ENCODE measurements at places on chromosomes 7 and 10.

DNA sequence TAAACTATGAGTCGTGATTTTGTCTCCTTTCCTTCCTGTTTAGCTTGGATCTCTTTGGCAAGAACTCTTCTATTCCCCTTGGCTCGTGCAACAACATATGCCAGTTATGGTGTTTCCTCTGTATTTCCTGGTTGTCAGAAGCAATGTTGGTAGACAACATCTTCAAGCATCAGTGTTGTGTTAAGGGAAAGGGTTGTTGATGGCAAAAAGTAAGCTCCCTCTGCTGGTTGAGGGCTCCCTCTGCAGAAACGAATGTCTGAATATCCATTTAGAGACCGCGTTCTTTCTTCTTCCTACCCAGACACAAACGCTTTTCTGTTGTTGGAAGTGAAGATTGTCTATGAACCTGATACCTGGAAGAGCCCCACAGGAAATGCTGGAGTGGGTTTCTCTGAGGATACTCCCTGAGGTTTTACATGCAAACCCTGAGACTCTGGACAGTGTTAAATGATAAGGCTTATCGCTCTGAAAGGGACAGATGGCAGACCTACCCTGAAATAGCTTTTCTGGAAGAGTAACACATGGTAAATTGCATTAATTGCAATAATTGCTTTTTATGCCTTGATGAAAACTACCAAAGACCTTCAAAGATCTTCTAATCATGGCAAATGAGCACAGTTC is 23.5 kb upstream of the C1QL3 start:
- DNase-seq, result peak; percentile 53

DNA sequence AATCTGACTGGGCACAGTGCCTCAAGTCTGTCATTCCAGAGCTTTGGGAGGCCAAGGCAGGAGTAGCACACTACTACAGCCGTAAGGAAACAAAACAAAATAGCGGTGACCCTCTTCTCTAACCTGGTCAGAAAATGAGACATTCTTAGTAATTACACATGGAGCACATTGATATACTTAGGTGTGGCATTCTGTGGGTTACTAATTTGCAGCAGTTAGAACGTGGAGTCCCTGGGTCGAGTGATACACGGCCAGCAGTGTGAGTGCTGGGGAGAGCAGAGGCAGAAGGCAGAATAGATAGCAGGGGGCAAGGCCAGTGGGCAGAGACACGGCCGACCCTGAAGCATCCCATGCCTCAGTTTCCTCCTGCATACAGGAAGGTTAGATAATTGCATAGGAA is 28.9 kb upstream of the SFMBT2 start:
- no peak for DNase-seq

- DNase-seq, result no peak
Measured at GRCh38 chr10:98659951-98660350, 213.2 kb upstream of the HPS1 start.

- no peak for DNase-seq
Measured at GRCh38 chr10:9229702-9230244, 1175.3 kb downstream of the GATA3 start.

DNA sequence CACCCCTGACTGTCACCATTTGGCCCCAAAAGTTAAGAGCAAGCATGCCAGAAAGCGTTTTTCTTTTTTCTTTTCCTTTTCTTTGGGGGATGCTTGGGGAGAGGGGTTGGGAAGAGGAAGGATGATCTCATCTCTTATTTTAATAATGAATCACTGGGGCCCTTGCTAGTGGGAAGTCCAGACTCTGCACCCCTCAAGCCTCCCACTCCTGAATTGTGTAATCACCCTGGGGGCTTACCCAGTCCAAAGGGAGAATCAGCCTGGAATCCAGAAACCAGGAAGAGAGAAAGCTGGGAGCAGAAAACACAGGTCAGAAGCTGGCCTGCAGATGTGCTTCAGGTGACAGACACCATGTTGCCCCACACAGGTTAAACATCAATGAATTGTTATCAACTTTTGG is 14.7 kb upstream of the HABP2 start:
- no peak for DNase-seq

DNA sequence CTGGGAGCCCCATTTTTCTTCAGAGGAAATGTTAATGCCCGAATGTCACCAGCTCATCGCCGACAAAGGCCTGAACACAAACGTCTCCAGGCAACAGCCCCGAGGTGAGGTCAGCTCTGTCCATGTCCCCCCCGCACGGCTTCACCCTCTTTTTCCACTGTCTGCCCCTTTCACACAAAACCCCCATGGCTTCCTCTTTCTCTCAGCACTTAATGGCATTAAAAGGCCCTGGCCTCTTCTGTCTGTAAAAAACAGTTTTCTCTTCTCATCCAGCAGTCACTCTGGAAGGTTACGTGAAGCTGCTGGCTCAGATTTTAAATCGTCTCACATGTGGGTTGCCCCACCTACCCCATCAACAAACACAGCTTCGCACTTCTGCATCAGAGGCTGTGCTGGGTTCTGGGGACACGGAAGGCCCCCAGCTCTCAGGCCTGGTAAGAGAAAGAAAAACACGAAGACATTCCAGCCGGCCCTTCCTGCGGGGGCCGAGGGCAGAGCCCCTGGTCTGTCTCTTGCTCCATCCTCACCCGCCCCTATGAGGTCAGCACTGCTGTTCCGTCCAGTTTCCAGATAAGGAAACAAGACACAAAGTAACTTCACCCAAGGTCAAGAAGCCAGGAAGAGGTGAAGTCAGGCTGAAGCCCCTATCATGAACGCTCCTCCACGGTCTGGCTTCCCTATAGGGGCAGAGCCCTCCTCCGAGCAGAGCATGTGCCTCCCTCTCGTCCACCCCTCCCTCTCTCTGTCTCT is 91.1 kb upstream of the PDGFA start:
- DNase-seq, result no peak

GRCh38 chr10:131994435-131994834 is 12.7 kb upstream of the BNIP3 start:
- DNase-seq, result no peak

GRCh38 chr10:97960269-97961056 is 70.0 kb downstream of the CRTAC1 start:
- no peak for DNase-seq

DNA sequence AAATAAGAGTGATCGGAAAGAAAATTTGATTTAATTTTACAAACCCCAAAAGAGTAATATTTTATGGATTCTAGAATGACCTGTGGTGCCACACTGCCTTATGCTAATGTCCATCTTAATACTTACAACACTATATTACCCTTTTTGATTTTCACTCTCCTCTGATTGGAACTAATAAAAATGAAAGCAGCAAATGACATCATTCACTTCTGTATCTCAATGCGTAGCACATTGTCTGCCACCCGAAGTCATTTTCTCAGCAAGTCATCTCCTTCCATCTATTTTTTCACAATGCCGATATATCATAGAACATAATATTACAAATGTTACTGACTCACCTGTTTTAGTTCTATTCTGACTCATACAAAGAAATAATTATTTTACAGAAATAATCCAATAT is 127.5 kb upstream of the PCLO start:
- DNase-seq, result no peak

- no peak for DNase-seq
Measured at GRCh38 chr10:30705101-30705624, 75.6 kb upstream of the LYZL2 start.

DNA sequence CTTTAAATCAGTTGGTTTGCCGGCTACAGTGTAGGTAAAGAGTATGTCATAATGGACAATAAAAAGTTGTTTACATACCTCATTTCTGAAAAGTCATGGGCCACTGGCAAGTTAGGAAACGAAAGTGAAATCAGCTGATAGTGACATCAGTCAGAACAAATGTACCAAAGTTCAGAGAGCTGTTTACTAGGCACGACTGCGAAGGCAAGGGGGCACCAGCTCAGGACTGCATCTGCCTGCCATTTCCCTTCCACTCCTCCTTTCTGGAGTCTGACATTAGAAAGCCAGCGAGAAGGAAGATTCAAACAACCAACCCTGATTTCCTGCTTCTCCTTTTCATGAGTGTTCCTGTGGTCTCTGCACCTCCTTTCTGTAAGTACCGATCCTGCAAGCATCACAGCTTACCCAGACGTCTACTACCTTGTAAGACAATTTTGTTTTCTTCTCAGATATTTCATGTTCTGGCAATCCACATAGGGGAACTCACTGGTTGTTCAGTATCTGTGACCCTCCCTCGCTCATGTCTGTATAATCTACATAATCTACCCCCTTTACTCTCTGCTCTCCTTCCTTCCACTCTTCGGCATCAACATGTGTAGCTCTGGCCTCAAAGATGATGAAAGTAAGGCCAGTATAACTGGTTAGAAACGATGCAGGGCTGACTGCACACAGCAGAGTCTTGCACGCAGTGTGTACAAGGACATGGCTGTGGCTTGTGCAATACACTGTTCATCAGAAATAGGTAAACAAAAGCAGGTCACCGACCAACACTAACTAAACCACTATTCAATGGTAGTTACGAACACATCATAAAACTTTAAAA is at the start of gene TMEM140:
Gene TMEM140 (plus strand): TSS at position 174 of the 823 bp plus-strand sequence. CDS start 16,370 bp downstream, outside the sequence.
- DNase-seq, result no peak

DNA sequence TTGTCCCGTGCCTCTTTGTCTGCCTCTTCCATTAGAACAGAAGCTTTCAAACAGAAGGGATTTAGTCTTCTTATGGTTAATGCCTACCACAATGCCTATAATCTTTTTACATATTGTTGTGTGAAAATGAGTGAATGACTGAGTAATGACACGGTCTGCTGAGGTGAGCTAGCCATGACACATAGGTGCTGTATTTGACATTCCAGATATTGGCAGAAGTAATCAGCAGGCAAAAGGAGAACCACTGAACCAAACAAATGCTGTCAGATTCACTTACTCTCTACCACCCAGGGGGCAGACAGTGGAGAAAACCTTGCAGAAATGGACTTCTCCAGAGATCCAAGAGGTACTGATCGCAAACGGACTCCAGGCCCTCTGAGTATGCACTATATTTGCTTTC is 377.2 kb upstream of the VWC2 start:
- DNase-seq, result no peak

GRCh38 chr10:31321396-31321941 is 2.5 kb downstream of the ZEB1 start:
- DNase-seq, result no peak

GRCh38 chr10:71737834-71738197 is 18.2 kb upstream of the C10orf105 start:
- no peak for DNase-seq

DNA sequence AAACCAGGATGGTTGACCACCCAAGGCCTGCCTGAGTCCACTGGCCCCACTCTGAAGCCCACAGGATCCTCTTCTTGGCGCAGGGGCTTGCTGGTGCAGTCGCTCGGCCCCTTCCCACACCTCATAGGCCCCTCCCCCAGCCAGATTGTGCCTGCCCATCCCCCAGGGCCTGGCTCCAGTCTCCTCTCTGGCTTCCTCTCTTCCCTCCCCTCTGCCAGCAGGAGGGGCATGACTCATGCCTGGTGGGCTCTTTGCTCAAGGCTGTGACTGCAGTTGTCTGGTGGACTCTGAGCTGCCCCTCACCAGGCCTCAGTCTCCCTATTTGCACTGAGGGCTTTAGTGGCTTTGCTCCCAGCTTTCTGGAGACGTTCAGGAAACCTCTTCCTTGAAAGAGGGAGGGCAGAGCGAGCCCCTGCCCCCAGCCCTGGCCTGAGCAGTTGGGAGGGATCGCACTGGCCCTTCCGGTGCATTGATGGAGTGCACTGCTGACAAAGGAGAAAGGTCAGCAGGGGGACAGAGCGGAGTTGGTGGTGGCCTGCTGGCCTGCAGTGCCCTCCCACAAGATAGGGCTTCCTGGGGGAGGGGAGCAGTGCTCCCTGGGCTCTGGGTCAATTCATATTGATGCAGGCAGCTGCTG is 60.7 kb downstream of the ZMIZ1 start:
- peak; percentile 44 for DNase-seq

- peak; percentile 49 for DNase-seq
Measured at GRCh38 chr7:151046603-151047573, 1.4 kb upstream of the ASIC3 start.

DNA sequence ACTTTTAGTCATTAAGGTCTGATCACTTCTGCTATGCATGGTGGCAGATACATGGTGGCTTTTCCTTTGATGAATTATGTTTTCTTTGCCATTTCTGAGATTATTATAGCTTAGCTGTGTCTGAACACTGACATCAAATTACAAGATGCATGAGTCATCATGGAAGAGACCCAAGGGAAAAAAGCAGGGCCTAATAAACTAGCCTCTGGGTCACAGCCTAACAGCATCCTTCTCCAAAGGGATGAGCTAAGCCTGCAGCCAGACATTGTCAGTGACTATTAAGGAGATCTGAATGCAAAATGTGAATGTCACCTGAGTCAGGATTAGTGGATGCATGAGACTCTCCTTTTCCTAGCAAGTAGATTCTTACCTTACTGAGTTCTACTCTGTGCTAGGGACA is 19.1 kb upstream of the OGDHL start:
- DNase-seq, result no peak

GRCh38 chr7:24755541-24756407 is 1.5 kb downstream of the GSDME start:
- no peak for DNase-seq

GRCh38 chr7:131839967-131840690 is 283.7 kb upstream of the PODXL start:
- DNase-seq, result no peak

DNA sequence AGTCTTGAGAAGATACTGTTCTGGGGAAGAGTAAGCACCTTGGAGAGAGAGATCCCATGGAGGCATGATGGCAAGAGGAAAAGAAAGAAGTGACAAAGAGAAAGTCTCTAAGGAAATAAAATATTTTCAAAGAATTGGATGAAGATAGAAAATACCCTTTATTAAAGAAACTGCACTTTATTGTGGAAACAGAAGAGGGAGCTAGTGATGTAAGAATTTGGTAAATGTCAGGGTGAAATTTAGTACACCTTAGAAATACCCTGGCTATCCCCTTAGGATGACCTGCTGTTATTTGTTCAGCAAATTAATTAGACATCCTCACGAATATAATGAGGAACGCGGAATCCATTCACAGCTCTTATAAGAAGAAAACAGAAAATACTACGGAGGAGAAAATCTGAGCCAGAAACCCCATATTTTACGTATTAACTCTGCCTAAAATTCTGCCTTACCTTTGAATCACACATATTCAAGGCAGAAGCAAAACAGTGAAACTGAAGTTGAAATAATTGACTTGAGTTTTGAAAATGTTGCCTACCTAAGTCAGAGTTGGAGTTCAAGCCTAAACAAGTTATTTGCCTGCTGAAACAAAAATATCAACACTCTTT is 90.7 kb downstream of the TFPI2 start:
- DNase-seq, result no peak

GRCh38 chr10:33279276-33279675 is 55.2 kb downstream of the NRP1 start:
- DNase-seq, result no peak

DNA sequence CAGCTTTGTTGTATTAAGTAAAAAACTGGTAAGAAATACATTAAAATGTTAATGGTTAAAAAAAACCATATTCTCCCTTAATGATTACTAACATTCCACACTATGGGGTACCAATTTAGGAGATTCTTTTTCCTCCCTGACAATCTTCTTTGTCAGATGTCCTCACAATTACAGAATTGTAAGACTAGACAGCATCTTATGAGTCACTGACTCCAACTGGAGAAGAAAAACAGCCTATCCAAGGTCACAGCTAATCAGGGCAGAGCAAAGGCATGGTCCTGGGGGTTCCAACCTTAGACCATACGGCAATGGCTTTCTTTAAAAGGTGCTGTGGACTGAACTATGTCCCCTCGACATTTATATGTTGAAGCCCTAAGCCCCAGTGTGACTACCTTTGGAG is 127.6 kb downstream of the DLG5 start:
- DNase-seq, result no peak

GRCh38 chr10:36266923-36267322 is 624.8 kb upstream of the FZD8 start:
- no peak for DNase-seq

Data from NCI-H446 (cell line).